ENCODE measurements at places on chromosomes 11 and 22. TPM values are rescaled to one million over a fixed set of nuclear protein-coding genes. Genes with fewer than 3 reads are reported as not detected.

GRCh38 chr11:45984192-45984591, 61.7 kb downstream of the LARGE2 start:
- H3K4me1 ChIP-seq, result no peaks in the 10 kb centered on the region
- H3K4me3 ChIP-seq, result no peak overlapping the region

- peaks cover 3% of the 10 kb centered on the region for H3K36me3 ChIP-seq
- no peak overlapping the region for H3K27ac ChIP-seq
- H3K4me1 ChIP-seq, result no peaks in the 10 kb centered on the region
- no peaks in the 10 kb centered on the region for H3K27me3 ChIP-seq
Observed at GRCh38 chr11:78180751-78181150, 7.7 kb downstream of the KCTD21 start.

DNA sequence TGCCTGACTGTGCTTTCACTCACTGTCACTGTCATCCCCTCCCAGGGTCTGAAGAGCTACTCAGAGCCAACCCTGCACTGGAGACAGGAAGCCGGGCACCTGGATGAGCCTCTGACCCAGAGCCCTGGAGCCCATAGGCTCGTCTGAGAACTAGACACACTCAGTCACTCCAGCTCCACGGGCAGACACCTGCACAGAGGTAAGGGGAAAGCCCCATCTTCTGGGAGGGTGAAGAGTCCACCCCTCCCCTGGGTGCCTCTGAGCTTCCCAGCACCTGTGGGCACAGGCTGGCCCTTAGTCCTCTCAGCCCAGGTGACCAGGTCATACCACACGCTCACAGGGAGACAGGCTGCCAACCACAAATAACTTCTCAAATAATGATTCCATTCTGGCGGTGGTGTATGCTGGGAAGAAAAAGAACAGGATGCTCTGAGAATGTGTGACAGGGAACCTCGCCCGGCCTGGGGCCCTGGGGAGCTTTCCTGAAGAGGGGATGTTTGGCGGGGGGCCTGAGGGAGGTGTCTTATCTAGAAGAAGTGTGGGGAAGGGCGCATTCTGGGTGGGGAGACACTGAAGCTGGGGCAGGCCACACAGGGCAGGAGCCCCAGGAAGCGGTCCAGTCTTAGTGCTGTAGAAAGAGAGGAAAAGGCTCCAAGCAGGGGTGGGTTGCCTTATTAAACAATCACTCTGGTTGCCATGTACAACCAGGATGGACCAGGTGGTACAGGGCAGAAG, 5.3 kb downstream of the CCDC157 start:
- peaks cover 29% of the 10 kb centered on the region for H3K4me1 ChIP-seq
- H3K27ac ChIP-seq, result no peak overlapping the region
- H3K27me3 ChIP-seq, result no peaks in the 10 kb centered on the region
- peaks cover 4% of the 10 kb centered on the region for H3K36me3 ChIP-seq

- H3K36me3 ChIP-seq, result no peaks in the 10 kb centered on the region
- peaks cover 4% of the 10 kb centered on the region for H3K27me3 ChIP-seq
- H3K4me1 ChIP-seq, result no peaks in the 10 kb centered on the region
Observed at GRCh38 chr11:12279672-12280108, 97.7 kb upstream of the PARVA start.

NDUFS8 gene
- total RNA-seq, result 145 TPM

DNA sequence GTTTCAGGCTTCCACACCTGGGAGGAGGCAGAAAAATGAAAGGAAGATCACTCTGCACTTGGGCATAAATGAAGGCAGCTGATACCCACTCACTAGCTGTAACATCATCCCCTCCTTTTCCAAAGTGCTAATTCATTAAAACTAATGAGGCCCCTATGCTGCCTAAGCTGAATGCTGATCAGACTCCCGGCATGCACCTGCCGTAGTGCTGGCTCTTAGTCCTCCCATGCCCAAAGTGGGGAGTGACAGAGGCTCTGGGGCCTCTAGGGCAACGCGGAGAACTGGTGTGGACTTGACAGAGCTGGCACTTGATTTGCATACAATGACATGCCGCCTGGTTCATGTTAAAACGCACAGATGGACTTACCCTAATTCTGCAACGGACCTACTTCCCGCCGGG, 96.5 kb upstream of the NCAM1 start:
- no peaks in the 10 kb centered on the region for H3K27me3 ChIP-seq
- H3K4me1 ChIP-seq, result no peaks in the 10 kb centered on the region
- H3K27ac ChIP-seq, result no peak overlapping the region
- no peak for DNase-seq

DNA sequence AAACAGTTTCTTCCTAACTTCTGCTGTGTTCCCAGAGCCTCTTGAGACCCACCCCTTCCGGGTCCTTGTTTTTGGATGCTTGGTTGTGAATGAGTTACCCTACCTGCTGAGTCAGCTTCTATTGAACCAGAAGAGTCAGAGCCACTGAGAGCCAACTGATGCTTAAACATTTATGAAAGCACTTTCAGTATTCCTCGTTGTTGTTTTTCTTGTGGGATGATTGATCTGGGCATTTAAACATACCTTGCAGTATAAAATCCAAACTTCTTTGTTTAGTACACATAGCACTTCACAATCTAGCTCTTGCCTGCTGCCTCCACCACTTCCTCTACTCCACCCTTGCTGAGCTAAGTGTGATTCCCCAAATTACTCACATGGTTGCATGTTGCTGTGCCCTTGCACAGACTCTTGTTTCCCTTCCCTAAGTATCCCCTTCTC, 5.5 kb downstream of the PRSS23 start:
- no peaks in the 10 kb centered on the region for H3K4me1 ChIP-seq
- no peak overlapping the region for H3K27ac ChIP-seq
- no peak for DNase-seq
- H3K36me3 ChIP-seq, result no peaks in the 10 kb centered on the region
